Renal pelvis (tissue), 12 donors: ENCODE measurements at places on chromosomes 2 and 18.

DNA sequence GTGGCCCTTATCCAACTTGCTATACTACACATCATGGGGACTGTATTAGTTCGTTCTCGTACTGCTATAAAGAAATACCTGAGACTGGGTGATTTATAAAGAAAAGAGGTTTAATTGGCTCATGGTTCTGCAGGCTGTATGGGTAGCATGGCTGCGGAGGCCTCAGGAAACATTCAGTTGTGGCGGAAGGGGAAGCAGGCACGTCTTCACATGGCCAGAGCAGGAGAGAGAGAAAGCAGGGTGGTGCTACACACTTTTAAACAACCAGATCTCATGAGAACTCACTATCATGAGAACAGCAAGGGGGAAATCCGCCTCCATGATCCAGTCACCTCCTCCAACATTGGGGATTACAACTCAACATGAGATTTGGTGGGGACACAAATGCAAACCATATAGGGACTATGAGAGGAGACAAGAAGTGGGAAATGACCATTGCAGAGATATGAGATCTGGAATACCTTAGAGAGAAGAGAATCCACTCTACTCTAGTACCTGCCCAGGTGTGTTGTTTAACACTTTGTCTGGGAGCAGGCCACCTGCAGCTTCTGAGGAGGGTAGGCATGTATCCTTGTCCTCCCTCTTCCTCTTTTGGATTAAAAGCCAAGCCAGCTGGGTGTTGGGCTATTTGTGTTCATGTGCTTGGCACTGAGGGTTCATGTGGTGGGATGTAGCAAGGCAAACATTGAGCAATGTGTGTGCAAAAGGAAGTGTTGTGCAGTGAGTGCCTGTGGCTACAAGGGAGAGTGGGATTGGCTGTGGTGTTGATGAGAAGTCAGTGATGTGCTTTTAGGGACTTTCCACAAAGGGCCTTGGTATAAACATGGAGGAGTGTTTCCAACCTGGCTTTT, 22.8 kb downstream of the TTLL4 start:
- DNase-seq = no peak

- DNase-seq = no peak
Measured at GRCh38 chr2:197128897-197129296, 181.7 kb downstream of the ANKRD44 start.

GRCh38 chr2:189548666-189549448, 31.7 kb downstream of the SLC40A1 start:
- DNase-seq = no peak

DNA sequence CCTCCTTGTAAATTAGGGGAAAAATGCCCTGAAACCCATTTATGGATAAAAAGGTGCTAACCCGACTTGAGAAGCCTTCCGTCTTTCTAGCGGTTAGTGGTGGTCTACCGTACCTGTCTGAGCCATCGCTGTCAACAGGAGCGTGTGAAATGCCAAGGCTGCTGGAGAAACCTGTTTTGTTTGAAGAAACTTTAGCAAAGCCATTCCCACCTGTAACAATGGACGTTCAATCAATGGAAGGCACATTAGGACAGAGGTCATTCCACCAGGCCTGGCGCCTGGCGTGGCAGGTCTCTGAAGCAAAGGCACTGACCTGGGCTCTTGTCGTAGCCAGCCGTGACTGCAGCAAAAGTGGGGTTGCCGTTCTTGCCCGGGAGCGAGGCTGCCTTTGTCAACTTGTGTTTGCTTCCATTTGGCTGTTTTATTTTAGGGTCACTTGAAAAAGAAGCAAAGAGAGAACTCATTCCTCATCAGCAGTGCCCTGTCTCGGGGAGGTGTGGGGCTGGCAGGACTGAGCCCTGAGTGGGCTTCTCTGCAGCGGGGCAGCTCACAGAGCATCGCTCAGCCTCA, 47.2 kb downstream of the ZAP70 start:
- DNase-seq = no peak

DNA sequence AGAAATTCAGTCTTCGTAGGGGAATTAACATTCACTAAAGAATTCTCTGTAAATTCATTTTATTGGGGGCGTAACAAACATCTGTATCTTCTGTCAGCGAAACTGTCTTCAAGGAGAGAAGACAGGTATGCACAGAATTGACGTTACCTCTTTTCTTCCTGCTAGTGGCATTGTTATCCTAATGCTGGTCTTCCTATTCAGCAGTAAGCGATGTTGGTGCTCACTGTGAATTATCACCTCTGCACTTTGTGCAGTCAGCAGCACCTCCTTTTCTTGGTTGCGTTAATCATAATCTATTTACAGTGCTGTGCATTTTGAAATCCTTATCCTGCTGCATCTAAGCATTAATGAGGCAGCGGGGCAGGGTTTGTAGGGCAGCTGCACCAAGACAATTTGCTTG, 362.3 kb downstream of the SLC4A3 start:
- no peak for DNase-seq

DNA sequence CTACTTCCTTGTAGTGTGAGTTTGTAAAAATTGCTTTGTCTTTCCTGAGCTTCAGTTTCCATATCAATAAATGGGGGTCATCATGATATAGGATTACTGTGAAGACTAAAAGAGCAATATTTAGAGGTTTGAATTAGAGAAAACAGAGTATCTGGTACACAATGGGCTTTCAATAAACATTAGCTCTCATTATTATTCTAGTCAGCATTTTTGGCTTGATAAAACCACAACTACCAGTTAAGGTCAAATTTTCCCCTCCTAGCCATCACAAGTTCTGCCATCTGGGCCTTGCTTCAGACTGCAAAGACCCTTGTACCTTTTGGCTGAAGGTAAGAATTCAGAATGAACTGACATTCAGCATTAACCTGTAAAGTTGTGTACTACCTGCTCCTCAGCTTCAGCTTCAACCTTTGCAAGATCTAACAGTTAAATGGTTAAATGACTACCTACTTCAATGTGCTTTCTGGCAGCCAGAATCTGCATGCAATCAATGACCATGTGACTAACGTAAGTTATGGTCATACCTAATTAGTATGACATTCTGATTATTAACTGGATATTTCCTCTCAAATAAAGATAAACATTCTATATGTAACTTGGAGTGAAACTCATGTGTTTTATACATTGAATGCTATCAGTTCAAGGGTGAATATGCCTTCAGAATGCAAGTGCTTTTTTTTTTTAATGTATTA, 52.7 kb upstream of the FRZB start:
- no peak for DNase-seq

DNA sequence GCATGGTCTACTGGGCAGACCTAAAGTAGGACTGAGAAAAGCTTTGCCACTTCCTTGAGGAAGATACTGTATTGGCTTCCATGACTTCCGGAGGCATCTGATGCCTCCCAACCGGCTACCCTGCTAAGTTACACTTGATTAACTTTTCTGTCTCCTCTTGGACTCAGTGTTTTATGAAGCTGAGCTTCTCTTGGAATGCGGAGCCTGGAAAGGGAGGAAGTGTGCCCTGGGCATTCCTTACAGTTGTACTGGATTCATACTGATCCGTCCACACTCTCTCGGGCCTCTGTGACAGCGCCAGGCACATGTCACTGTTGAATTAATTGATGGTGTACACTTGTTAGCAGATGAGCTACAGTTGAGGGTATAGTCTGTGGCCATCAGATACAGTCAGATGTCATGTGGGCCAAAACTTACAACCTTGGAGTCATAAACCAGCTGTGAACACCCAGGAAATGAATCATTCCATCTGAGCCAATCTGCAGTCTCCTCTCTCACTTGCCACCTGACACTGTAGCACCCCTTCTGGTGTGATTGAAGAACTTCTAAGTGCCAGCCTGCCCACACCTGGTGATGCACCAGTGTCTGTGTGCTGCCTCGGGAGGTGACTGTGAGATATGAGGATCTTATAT, 122.5 kb downstream of the FHOD3 start:
- peak; percentile 55 for DNase-seq

DNA sequence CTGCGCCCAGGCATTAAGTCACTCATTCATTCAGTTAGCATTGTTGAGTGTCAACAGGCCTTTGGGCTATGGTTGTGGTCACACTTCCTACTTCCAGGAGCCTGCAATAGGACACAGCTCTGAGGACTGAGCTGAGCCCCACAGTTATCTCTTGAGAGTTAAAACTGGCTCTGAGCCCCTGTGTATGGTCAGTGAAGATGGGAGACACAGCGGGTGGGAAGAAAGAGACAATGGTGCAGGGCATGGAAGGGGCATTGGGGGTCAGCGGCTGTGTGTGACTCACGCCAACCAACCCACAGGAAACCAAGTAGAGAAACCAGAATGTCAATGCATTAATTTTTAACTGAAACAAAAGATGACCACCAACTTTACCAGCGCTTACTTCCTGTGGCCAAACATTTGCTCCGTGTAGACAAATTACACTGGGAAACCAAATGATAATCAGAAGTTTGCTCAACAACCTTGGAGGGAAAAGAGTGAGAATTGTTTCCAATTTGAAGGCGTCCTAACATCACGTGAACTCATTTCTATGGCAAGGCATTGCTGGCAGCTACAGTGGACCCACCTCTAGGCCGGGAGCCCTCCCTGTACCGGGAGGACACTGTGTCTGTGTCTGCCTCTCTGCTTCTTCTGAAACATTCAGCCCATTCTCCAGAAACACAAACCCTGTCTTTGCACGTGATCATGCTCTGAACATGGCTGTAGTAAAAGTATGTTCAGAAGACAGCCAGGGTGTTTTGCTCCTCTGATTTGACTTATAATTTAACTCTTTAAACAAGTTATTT, 212.0 kb upstream of the ID2 start:
- no peak for DNase-seq

- peak; percentile 54 for DNase-seq
Measured at GRCh38 chr2:115165529-115166109, 723.2 kb downstream of the DPP10 start.

DNA sequence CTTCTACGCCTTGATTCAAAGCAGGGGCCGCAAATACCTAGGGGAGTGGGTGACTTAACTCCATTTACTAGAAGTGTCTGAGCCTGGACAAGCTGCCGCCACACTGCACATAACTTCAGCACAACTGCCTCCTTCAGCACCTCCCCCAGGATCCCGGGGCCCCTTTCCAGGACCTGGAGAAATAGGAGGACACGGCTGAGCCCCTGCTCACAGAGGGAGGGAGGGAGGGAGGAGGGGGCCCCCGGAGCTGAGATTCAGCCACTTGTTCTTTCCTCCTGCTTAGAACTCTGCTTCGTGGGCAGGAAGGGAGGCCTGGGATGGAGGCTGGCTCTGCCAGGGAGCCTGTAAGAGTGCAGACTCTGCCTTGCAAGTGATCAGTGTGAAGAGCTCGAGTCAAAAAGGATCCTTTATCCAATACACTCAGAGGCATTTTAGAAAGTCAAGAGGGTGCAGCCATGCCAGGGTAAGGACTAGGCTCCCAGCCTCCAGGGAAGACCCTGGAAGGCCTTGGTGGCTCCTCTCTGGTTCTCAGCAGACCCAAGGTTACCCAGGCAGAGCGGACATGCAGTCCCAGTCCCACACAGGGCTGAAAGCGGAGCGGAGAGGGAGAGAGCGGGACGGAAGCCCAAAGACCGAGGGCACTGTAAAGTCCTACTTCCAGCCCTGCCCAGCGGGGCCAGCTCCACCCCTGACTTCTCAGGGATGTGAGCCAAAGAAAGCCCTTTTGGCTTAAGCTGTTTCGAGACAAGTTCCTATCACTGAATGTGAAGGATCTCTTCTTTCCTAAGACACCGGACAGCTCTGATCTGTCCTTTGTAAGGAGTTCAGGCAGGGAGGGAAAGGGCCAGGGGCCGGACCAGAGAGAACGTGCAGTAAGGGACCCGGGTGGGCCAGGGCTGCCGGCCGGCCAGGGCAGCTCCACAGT, 8.6 kb upstream of the ARMC9 start:
- DNase-seq = peak; percentile 29

DNA sequence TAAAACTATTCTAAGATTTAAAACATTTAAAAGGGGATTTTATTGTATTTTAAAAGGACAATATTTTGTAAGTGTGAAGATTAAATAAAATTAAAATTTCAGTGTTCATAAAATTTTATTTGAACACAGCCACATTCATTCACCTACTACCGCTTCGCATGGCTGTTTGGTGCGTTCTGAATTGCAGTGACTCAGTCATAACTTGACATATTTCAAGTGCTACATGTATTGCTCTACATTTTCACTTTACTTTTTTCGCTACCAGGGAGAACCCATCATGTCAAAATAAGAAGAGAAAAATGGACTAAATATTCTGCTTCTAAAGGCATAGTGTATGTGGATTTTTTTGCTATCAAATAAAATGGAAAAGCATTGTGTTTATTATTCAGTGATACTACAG, 8.7 kb downstream of the PTH2R start:
- DNase-seq = no peak

GRCh38 chr2:193566276-193566675, 1371.5 kb upstream of the TMEFF2 start:
- no peak for DNase-seq

DNA sequence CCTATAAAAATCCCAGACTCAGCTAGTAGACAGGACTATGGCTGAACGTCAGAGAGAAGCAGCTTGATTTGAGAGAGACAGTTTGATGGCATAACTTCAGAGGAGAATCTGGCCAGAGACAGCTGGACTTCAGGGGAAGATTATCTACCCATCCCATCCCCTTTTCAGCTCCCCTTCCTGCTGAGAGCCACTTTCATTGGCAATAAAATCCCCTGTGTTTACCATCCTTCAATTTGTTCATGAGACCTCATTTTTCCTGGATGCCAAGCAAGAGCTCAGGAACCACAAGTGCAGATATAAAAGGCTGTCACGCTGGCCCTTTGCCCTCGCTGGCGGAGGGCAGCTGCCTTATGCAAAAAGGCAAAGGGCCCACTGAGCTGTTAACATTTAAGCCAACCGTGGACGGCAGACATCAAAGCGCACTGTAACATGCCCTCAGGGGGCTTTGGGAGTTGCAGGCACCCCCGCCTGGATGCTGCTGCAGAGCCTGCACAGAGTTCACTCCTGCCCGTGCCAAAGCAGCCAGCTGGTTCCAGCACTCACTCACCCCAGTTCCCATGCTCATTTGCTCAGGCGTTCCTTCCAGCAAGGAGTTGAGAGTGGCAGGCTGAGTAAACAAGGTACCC, 164.3 kb upstream of the PGAP1 start:
- no peak for DNase-seq

- DNase-seq = no peak
Measured at GRCh38 chr2:133908171-133908570, 339.9 kb upstream of the NCKAP5 start.

DNA sequence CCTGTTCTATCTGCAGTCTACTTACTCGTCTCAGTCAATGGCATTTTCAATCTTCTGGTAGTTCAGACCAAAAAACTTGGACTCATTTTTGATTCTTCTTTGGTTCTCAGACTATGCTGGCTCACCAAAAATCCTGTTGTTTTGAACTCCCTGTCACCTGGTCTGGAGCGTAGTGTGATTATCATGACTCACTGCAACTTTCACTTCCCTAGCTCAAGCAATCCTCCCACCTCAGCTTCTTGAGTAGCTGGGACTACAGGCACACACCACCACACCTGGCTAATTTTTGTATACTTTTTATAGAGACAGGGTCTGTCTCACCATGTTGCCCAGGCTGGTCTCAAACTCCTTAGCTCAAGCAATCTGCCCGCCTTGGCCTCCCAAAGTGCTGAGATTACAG, 163.3 kb upstream of the CDH7 start:
- DNase-seq = no peak

DNA sequence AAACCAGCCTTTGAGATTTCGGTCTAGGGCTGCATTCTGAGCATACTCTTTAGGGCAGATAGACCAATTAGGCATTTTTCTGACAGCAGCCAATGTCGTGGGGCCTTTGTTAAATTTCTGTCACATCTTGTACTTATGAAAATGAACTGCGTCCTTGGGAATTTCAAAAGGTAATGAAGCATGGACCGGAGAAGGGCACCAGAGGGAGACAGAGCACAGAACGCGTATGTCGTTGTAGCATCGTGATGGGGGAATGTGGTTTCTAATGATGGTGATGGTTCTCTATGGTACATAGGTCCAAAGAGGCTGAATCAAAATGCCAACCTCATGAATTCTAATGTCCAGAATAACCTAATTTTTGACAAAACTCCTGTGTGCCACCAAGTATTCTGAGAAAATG, 483.9 kb upstream of the CRIM1 start:
- DNase-seq = no peak
